ENCODE measurements at places on chromosomes 2 and 18.

DNA sequence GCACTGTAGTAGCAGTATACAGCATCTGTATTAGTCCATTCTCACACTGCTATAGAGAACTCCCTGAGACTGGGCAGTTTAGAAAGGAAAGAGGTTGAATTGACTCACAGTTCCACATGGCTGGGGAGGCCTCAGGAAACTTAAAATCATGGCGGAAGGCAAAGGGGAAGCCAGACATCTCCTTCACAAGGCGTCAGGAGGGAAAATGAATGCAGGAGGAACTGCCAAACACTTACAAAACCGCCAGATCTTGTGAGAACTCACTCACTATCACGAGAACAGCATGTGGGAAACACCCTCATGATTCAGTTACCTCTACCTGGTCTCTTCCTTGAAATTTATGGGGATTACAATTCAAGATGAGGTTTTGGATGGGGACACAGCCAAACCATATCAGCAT, 25.4 kb downstream of the MAP4K4 start:
- no peak for DNase-seq

- DNase-seq, result no peak
Measured at GRCh38 chr2:208556983-208557484, 150.4 kb downstream of the PTH2R start.

DNA sequence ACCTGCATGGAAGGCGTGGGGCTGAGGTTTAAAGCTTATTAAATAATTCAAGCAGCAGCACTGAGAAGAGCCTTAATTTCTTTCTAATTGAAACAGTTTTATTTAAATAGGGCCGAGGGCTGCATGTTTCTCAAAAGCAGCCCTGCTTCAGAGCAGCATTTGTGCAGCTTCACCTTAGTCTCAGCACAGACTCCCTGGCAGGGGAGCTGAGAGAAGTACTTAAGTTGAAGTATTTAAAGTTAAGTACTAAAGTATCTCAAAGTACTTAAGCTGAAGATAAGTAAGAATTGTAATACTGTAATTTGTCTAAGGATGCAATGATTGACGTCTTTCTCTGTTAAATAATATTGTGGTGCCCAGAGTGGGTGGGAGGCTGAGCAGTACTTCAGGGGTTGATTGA, 31.4 kb downstream of the IMPA2 start:
- DNase-seq, result no peak

DNA sequence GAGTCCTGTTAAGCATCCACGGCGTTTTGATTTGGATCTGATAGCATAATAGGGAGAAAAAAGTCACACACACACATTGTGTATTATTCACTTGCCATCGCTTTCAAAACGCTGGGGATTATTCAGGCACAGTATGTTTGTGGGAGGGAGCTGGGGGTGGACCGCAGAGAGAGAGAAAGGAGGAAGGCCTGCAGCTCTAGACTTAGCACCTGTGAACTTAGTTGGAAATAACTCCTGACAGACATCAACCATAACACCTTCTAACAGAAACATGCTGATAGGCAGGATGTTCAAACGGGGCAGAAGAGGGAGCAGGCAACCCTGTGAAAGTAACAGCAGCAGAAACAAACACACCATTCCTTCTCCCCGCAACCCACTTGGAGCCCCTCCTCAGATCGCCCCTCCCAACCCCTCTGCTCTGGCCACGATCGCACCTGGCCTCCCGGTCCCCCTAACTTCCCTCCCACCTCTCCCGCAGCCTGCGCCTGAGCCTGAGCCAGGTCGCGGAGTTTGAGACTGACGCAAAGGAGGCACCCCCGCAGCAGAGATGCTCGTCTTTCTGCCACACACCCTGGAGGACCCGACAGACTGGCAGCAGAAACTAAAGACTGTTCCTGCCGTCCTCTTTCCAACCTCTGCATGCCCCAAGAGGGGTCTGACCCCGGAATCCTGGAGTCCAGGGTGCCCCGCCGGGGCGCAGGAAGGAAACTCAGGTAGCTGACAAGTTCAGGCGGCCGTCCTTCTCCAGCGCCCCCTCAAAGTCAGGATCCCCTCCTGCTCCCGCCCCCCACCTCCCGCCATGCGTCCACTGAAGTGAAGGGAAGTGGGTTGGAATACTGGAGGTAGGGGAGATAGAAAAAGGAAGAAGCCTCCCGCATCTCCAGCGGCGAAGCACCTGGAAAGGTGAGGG, 738 bp downstream of the CHST9 start:
- DNase-seq, result no peak

DNA sequence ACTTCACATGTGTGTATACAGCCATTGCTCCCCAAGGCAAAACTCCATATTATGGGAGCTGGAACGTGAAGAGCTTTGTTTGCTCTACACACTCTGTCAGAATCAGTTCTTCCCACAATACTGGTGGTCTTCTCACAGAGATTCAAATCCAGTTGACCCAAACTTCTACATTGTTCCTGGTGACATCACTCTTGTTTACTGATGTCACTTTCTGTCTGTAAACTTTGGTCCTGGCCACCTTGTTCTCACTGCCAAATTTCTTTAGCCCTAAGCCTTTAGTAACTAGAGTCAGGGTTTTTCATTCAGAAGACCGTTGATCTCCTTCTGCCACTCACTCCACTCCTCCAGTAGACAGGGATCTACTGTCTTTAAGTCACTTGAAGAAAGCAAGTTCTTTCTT, 386.0 kb upstream of the ZEB2 start:
- no peak for DNase-seq

DNA sequence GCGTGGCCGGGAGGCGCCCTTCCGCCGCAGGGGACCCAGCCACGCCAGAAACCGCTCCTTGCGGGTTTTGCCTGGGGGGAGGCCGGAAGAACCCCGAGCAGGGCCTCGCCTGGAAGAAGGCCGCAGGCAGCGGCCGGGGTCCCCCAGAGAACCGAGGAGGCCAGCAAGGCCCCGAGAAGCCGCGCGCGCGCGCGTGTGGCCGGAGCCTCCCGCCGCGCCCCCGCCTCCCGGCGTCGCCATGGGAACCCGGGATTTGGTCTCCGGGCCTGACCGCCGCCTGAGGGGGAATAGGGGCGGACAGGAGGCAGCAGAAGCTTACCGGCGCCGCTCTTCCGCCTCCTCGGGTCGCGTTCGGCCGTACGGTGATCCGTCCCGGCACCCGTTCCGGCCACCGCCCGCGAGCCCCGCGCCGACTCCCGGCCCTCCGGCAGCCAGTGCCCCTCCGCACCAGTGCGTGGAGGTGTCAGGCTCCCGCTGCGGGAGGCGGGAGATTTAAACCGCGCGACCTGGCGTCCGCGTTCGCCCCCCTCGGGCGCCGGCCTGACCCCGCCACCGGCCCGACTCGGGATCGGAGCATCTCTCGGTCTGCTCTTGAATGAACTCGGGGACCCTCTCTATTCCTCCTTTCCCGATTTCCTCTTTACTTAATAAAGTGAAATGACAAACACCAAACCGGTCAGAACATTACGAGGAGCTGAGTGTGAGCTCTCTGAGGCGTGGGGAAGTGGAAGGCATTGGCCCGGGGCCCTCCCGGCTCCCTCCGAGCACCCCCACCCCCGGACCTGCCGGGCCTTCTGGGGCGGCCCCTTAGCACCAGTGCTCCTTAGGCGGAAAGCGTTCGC, at the start of gene ICA1L:
Gene ICA1L, minus strand, starts transcription at position 467 of the 842 bp plus-strand sequence. CDS start 42,757 bp downstream, outside the sequence.
- DNase-seq, result peak; percentile 76

- DNase-seq, result peak; percentile 33
Measured at GRCh38 chr18:36572135-36572856, 256.5 kb downstream of the TPGS2 start.

- no peak for DNase-seq
Measured at GRCh38 chr2:62412347-62412742, 93.7 kb downstream of the TMEM17 start.

DNA sequence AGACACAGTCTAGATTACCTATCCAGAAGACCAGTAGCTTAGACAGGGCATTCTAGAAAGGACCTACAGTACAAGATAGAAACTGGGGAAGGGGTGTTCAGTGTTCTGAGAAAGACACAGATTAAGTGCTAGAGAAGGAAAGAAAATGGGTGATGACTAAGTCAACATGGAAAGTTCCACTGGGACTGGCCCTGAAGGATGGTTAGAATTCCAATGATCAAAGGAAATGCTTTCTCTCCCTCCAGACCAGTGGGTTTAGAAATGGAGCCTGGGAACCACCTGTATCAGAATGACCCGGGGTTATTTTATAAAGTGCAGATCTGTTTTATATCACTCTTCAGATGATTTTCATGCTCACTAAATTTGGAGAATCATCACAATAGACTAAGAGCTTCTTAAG, 5.8 kb upstream of the COLEC12 start:
- DNase-seq, result no peak

DNA sequence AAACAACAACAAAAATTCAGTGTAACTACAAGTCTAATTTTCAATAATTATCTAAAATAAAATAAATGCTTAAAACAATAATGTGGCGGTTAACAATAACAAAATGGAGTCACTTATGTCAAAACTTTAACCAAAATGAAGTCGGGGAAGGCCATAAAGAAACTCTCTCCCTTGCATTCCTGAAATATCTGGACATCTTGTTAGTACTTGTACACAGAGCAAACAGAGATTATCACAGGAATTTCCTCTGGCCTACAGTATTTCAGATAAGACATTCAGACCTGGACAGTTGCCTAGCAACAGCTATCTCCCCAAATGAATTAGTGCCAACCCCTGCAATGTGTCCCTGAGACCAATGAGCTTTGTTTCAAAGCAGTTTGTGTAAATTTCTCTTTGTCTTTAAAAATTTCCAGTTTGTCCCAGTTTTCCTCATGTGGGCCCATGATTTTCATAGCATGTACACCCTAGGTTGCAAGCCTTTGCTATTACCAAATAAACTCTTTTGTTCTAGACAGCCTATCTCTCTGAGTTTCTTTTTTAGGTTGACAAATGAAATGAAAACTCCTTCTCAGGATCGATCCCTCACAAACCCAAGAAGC, 68.6 kb downstream of the EXOC6B start:
- no peak for DNase-seq

GRCh38 chr2:48768669-48769068, 13.1 kb upstream of the LHCGR start:
- no peak for DNase-seq

GRCh38 chr2:11534071-11534745, 363 bp downstream of the GREB1 start:
- DNase-seq, result no peak

DNA sequence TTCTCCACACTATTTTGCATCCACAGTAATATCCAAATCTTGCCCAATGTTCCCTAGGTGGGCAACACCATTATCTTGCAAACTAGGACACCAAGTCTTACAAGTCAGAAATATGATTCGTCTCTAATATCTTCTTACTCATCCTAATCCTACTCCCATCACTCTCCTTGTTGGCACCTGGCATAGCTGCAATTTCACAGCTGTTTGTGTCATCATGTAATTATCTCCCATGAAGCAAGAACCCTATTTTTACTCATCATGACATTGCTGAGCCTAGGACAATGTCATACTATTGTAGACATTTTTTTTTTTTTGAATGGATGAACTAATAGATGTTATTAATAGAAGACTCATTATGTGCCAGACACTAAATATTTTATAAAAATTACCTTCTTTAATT, 91.3 kb upstream of the CCDC141 start:
- no peak for DNase-seq

DNA sequence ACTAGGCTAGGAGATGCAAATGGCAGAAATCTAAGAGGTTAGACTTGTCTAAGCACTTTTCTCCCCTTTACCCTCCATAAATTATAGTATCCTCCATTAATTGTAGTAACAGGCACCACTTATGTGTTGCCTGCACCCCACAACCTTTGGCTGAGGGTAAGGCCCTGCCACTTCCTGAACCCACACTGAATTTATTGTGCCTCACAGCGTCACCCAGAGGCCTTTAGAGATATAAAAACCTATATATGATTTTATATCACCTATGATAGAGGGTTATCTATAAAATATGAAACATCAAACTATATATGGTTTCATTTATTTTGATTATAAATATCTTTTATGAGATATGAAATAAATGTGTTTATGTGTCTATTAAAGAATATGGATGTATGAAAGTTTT, 2.6 kb downstream of the UGT1A9 start:
- DNase-seq, result no peak

- no peak for DNase-seq
Measured at GRCh38 chr2:15844211-15844801, 96.0 kb upstream of the MYCN start.

- DNase-seq, result no peak
Measured at GRCh38 chr2:102634831-102635241, 15.5 kb downstream of the SLC9A2 start.

Data from GM13977 (cell line).